ENCODE measurements at places on chromosomes 2 and 18. TPM values are rescaled to one million over a fixed set of nuclear protein-coding genes. Genes with fewer than 3 reads are reported as not detected.

DNA sequence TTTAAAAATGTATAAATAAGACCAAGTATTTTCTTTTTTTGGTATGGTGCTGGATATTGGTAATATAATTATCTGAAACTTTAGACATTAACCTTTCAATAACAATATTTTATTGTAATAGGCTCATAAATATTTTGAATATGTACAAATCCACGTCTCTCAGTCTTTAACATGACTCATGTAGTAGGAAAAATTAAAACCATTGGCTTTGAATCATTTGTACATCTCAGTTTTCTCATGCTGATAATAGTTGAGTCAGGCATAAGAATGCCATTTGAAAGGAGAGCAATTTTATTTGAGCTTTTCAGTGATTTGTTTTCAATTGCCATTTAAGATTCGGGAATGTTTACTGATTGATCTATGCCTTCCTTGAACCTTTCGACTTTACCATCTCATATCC is 364.8 kb downstream of the TGIF1 start:
- H3K4me3 ChIP-seq: no peak overlapping the region
- no peaks in the 10 kb centered on the region for H3K36me3 ChIP-seq
- DNase-seq: no peak
- H3K4me1 ChIP-seq: no peaks in the 10 kb centered on the region
- no peaks in the 10 kb centered on the region for H3K27me3 ChIP-seq

The HOXD12 gene
- total RNA-seq: not detected

The CHAC2 gene
- total RNA-seq: 1.7 TPM

GRCh38 chr2:237427769-237428506 is 14.0 kb upstream of the COL6A3 start:
- no peak overlapping the region for H3K4me3 ChIP-seq
- no peak for DNase-seq
- H3K4me1 ChIP-seq: no peaks in the 10 kb centered on the region
- H3K36me3 ChIP-seq: peaks cover 4% of the 10 kb centered on the region
- H3K27me3 ChIP-seq: peaks cover 1% of the 10 kb centered on the region
- no peak overlapping the region for H3K27ac ChIP-seq

GRCh38 chr2:696999-697627 is 19.9 kb upstream of the TMEM18 start:
- no peaks in the 10 kb centered on the region for H3K4me1 ChIP-seq
- DNase-seq: no peak
- peaks cover 2% of the 10 kb centered on the region for H3K27me3 ChIP-seq

The KCNJ13 gene
- not detected for total RNA-seq

The CYP26B1 gene
- total RNA-seq: 9.7 TPM

DNA sequence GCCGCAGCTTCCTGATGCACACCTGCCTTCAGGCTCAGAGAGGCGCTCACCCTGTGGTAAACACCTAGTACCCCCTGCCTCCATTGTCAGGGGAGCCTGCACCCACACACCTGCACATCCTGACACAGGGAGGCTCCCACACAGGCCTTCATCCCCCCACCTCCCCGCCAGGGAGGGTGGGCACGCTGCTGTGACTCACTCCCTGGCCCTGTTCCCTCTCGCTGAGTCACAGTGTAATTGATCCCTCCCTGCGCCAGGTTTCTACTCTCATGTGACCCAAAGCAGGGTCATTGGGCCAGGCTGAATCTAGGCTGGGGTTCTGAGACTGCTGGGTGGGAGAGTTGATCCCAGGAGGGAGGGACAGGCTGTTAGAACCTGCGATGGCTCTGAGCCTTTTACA is 8.5 kb upstream of the CELF4 start:
- no peak overlapping the region for H3K4me3 ChIP-seq
- peaks cover 15% of the 10 kb centered on the region for H3K27me3 ChIP-seq

The UGT1A8 gene
- total RNA-seq: not detected

The COL4A4 gene
- 0.05 TPM for total RNA-seq

DNA sequence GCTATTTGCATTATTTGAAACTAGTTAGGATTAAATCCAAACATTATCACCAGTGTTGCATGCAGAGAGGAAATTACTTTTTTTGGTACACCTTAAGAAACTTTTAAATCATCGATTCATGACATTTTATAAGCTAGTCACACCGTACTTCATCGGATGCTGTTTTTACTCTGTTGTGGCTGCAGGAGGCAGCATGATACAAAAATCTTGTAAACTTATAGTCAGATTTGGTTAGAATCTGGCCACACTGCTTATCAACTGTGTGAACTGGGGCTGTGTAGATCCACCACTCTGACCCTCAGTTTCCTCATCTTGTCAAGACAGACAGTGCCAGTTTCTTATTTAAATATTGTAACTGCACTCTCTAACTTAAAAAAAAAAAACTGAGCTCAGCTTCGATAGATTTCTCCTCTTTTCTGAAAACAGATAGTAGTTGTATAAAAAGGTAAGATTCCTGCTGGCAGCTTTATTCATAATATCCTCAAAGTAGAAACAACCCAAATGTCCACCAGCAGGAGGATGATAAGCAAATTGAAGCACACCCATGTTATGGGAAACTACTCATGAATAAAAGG is 77.8 kb downstream of the RAPGEF4 start:
- H3K27ac ChIP-seq: no peak overlapping the region
- no peak for DNase-seq
- peaks cover 10% of the 10 kb centered on the region for H3K4me1 ChIP-seq

DNA sequence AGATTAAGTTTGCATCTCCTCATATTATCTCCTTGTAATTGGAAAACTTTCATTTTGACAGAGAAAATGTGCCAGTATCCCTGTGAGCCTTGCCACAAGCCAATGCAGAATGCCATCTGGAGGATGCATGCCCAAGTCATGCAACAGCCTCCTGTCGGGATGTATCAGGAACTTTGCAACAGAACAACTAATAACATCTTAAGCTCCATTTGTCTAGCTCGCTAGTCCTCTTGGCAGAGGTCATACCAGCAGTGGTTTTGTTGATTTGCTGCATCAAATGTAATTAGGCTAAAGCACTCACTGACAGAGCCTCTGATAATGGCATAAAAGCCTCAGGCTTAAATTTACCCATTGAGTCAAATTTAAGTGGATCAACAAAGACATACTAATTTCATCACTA is 125.8 kb downstream of the UBE2E3 start:
- DNase-seq: no peak
- H3K4me1 ChIP-seq: peaks cover 9% of the 10 kb centered on the region
- no peak overlapping the region for H3K4me3 ChIP-seq
- H3K27ac ChIP-seq: no peak overlapping the region
- no peaks in the 10 kb centered on the region for H3K27me3 ChIP-seq

The PCARE gene
- 0.66 TPM for total RNA-seq

All from glutamatergic neuron (in vitro differentiated cells).